ENCODE measurements at places on chromosomes 1 and 21. TPM values are rescaled to one million over a fixed set of nuclear protein-coding genes. Genes with fewer than 3 reads are reported as not detected.

The LGR6 gene
- total RNA-seq, result 0.05 TPM

The PGBD5 gene
- total RNA-seq, result 54.5 TPM

The LENEP gene
- not detected for total RNA-seq

The CHI3L2 gene
- 1.6 TPM for total RNA-seq

The NHLH1 gene
- total RNA-seq, result 0.05 TPM

GRCh38 chr1:33692206-33693188, 171.4 kb upstream of the HMGB4 start:
- DNase-seq, result no peak

DNA sequence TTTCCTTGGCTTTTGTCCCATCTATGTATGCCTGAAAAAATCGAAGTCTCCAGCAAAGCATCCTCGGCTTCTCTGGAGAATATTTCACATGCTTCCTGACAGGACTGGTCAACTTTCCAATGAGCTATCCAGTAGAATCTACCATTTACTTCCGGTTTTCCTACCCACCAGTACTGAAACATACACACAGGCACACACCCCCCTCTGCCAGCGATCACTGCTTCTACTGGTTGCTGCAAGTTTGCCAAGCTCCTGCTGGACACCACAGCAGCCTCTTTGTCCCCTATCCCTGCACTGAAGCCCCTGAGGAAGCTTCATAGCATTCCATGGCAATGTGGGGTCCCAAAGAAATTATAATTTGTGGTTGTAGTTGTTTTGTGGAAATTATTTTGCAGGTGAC, 536.8 kb downstream of the MATN1 start:
- DNase-seq, result no peak

The ARID4B gene
- total RNA-seq, result 59.3 TPM

- no peak for DNase-seq
Measured at GRCh38 chr21:44714905-44715304, 3.5 kb upstream of the TSPEAR start.

The OR10K1 gene
- not detected for total RNA-seq

DNA sequence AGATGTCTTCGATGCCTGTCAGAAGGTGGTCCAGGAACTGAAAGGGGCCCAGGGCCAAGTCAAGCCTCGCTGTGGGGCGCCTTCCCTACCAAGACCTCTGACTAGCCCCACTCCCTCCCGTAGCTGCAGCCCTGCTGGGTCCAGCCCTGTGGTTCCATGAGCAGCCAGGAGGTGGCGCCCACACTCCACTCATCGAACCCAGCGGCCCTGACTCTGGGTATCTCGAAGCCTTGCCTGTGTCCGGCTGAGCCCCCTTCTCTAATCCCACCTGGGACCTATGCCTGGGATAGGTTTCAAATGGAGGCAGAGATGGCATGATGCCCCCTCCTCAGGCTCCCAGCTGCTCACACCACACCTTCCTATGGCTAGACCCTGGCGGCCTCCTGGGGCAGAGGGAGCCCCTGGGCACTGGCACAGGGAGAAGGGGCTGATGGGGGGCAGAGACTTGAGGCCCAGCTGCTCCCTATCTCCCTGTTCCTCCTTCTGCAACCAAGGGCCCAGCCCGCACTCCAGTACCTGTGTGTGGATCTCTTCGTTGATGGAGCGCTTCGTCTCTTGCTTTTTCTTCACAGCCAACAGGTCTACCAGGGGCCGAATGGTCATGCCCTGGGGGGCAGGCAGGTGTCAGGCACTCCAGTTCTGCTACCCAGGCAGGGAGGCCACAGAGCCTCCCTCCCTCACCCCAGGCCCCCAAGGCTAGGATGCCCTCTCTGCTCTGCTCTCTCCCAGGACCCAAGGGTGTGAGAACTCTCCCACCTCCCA, 52.0 kb downstream of the SLC9A1 start:
- no peak for DNase-seq

The TMEM183A gene
- total RNA-seq, result 136 TPM

GRCh38 chr1:74328851-74329250, 93.7 kb downstream of the TNNI3K start:
- no peak for DNase-seq

The OR10Z1 gene
- not detected for total RNA-seq

GRCh38 chr1:167185974-167186657, 34.6 kb upstream of the POU2F1 start:
- DNase-seq, result no peak

DNA sequence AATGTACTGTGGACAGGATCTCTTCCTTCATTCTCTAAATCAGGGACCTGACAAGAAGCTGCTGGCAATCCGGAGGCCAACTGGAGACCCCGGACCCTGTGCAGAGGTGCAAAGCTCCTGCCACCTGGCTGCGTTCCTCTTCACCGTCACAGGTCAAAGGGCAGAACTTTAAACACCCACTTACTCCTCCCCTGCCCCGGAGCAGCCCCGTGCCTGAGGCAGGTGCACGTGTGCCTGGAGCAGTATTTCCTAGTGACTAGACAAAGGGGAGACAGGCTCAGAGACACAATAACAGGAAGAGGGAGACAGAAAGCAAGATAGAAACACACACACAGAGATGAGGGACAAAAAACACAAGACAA, 6.6 kb upstream of the PIGC start:
- DNase-seq, result no peak
